Fibroblast of the aortic adventitia (primary cell): ENCODE measurements at places on chromosomes 12 and 14. TPM values are rescaled to one million over a fixed set of nuclear protein-coding genes. Genes with fewer than 3 reads are reported as not detected.

- peak; percentile 99 for DNase-seq
Observed at GRCh38 chr12:52147367-52147963, 44.3 kb downstream of the KRT80 start.

GRCh38 chr12:95072900-95073697 is at the start of gene NR2C1:
NR2C1 (minus strand) TSS chr12:95073618; CDS start chr12:95067384, 6,234 bp downstream.
- peak; percentile 88 for DNase-seq

GRCh38 chr12:49744363-49744885 is 3.1 kb downstream of the TMBIM6 start:
- no peak for DNase-seq

The PTGDR gene
- 1.8 and 2.5 TPM in 2 replicates for total RNA-seq

The NXPH4 gene
- 1.9 and 2.4 TPM in 2 replicates for total RNA-seq
